ENCODE measurements at places on chromosomes 12 and 14.

DNA sequence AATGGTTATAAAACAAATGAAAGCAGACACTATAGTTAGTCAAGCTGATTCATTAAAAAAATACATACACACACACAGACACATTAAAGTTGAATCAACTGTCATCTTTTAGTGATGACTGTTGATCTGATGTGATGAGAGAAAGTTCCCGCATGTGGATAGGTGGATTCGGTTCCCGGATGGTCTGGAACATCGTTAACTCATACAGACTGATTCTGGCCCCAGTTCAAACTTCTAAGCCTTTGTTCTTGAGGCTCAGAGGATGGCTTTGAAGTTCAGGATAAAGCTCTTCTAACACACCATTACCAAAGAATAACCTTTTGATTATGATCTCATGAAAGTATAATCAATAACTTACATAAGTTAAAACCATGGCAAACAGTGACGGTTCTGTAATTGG is 27.5 kb downstream of the WIF1 start:
- DNase-seq: no peak

- no peak for DNase-seq
Measured at GRCh38 chr12:62676521-62677307, 210.1 kb downstream of the MON2 start.

DNA sequence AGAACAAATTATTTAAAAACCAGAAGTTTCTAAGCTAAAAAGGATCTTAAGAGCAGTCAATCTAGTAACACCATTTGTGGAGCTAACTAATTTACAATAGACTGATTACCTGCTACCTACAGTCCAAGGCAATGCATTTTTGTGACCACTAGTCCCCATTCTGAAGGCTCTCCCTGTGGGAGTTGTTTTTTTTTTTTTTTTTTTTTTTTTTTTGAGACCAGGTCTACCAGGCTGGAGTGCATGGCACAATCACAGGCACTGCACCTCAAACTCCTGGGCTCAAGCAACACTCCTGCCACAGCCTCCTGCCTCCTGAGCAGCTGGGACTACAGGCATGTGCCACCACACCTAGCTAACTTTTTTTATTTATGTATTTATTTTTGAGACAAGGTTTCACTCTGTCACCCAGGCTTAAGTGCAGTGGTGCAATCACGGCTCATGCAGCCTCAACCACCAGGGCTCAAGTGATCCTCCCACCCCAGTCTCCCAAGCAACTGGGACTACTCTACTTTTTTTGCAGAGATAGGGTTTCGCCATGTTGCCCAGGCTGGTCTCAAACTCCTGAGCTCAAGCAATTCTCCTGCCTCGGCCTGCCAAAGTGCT is 3.9 kb downstream of the GNPTAB start:
- DNase-seq: no peak

- no peak for DNase-seq
Measured at GRCh38 chr14:24069411-24069735, 2.0 kb upstream of the CPNE6 start.

GRCh38 chr14:70808416-70809224 is 693 bp downstream of the MAP3K9 start:
- no peak for DNase-seq

DNA sequence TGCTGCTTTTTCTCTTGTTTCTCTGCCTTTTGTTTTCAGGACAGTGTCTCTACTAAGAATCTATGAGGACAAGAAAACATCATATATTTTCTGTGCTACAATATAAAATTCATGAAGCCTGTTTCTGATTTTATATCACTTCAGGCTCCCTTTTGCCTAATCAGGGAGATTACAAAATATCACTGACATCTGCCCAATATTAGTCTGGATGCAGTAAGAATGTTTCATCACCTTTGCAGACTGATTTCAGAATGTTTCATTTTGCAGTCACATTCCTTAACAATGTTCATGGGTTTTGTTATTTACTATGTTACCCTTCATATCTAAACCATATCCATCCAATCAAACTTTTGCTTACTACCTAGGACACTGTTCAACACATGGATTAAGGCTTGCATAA is 491 bp upstream of the CLEC6A start:
- DNase-seq: no peak

- no peak for DNase-seq
Measured at GRCh38 chr12:67968321-67968720, 20.9 kb upstream of the IFNG-AS1 start.

DNA sequence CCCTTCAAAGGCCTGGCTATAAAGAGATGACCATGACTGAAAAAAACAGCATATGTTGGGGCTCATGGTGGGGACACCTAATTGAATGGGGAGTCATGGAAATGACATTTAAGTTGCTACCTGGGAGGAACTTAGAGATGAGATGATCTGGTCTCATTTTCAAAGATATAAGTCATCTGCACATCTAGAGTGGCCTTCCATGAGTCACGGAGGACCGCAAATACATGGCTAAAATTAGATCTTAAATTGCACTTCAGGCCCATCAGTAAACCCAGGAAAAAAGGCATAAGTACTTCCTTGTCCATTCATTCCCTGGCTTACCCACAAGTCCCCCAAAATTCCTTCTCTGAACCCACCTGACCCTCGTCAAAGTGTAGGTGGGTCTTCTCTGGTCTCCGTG is 53.4 kb downstream of the SPTB start:
- DNase-seq: no peak

GRCh38 chr12:118061873-118062843 is 1.2 kb upstream of the WSB2 start:
- no peak for DNase-seq

- DNase-seq: no peak
Measured at GRCh38 chr14:90375934-90376333, 20.9 kb upstream of the CALM1 start.

DNA sequence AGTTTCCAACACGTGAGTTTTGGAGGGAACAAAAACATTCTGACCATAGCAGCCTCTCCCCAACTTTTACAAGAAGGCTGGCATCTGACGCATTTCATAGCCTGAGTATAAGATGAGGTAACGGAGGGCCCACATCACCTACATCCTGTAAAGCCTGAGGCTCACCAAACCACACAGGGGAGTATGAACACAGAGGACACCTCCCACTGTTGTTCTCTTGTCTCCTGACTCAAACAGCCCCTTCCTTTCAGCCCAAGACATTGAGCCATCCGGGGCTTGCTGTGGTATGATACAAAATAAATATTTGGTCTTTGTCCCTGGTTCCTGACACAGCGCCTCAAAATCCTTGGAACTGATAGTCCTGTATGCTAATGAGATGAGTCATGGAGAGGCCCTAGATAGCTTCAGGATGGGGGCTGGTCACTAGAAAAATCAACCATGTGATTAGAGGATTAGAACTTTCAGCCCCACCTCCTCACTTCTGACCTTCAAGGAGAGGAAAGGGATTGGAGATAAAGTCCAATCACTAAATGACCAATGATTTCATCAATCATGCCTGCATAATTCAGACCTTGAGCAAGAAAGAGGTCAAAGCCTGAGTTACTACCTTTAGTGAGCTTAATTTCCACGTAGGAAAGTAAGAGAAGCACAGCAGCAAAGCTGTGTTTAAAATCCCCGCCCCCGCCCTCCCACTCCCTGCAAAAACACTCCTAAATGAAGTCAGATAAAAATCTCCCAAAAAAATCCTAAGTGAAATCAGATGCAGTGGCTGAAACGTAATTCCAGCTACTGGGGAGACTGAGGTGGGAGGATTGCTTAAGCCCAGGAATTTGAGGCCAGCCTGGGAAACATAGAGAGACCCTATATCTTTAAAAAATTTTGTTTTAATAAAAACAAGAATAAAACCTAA is 236.4 kb downstream of the PCNX1 start:
- no peak for DNase-seq

GRCh38 chr14:55381561-55381960 is 30.1 kb downstream of the ATG14 start:
- DNase-seq: no peak

DNA sequence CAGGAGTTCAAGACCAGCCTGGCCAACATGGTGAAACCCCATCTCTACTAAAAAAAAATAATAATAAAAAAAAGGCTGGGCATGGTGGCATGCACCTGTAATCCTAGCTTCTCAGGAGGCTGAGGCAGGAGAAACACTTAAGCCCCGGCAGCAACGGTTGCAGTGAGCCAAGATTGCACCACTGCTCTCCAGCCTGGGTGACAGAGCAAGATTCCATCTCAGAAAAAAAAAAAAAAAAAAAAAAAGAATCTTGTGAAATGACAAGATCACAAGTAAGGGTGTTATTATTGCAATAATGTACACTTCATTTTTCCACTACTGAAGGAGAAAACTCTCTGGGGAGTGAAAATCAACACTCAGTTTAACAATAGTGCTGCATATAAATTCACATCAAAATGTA is 8.8 kb upstream of the PTGR2 start:
- no peak for DNase-seq

- no peak for DNase-seq
Measured at GRCh38 chr14:73502017-73502619, 11.4 kb downstream of the RIOX1 start.

DNA sequence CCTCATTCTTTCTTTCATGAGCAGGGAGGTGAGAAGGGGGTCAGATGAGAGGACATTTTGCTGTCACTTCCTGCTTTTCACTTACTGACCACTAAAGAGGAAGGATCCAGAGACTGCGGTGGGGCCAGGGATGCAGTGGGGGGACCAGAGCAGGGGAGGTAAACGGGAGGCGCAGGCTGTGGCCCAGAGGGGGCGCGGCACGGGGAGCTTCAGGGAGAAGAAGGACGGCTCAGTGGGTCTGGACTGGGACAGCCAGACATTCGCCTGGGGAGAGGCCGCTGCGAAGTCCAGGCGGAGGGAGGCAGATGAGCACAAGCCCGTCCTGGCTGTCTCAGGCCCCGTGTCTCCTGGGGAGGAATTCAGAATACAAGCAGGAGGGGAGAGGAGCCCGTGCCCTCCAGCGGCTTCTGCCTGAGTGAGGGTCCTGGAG is 41.2 kb downstream of the SLC6A12 start:
- DNase-seq: no peak

- no peak for DNase-seq
Measured at GRCh38 chr12:13976028-13976584, 5.3 kb downstream of the GRIN2B start.

- DNase-seq: no peak
Measured at GRCh38 chr12:25264114-25264513, 13.4 kb upstream of the KRAS start.

GRCh38 chr14:56118611-56119181 is 485 bp downstream of the PELI2 start:
- no peak for DNase-seq

- no peak for DNase-seq
Measured at GRCh38 chr14:35231207-35231760, 60.9 kb upstream of the PSMA6 start.

DNA sequence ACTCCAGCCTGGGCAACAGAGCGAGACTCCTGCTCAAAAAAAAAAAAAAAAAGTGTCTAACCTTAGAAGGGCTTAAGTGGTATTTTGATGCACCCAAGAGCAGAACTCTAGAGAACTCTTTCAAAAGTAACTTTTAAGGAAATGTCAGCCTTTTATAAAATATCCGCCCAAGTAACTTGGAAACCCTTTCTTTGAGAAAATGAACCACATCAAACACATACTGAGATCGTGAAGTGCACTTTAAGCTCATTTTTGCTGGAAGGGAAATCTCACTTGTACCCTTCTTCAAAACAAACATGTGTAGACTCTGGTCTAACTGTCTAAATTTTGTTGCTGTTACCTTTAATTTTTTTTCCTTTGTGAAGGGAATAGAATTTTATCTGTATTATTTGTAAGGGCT is 5.5 kb downstream of the C12orf56 start:
- DNase-seq: no peak

DNA sequence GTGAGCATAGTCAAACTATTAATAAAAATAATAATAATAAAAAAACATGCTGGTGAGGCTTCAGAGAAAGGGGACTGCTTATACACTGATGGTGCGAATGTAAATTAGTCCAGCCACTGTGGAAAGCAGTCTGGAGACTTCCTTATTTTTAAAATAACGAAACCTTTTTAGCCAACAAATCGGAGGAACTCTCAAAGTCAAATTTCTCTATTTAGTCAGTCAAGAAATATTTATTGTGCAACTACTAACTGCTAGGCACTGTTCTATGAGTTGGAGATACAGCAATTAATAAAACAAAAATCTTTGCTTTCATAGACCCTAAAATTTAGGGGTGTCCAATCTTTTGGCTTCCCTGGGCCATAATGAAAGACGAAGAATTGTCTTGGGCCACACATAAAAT is 10.8 kb downstream of the TAOK3 start:
- no peak for DNase-seq

- DNase-seq: no peak
Measured at GRCh38 chr12:29572938-29573337, 75.5 kb upstream of the OVCH1 start.

DNA sequence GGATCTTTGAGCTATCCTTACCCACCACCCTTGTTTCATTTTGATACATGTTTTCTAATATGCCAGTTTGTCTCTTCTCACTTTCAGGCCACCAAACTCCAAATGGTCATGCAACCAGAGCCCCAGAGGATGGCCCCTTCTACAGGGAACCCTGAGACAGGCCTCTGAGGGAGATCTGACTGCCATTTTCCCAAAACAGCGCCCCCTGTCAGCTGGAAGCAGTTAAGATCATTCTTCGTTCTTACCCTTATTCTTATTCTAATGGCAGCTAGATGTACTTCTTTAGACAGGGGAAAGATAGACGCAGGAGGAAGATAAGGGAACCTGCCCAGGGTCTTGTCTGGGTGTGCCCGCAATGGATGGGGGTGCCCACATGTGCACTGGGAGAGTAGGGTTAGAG is 38.4 kb downstream of the C12orf56 start:
- DNase-seq: no peak

DNA sequence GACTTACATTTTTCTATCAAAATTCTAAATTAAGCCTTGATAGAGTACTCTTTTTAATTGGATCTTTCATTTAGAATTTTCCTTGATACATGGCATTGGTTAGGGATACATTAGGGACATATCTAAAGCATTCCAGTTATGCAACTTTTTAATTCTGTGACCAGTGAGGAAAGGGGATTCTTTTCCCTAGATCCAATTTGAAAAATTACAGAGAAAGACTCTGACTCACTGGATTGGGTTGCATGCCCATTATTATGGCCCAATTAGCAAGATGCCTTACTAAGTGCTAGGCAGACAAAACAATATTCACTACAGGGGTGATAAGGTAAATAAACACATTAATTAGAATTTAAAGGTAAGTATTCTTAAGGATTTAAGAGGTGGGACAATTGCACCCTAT is 5.2 kb upstream of the RAD52 start:
- DNase-seq: no peak

GRCh38 chr12:89166121-89166520 is 186.2 kb downstream of the DUSP6 start:
- no peak for DNase-seq

GRCh38 chr12:1080520-1081223 is 89.6 kb downstream of the ERC1 start:
- no peak for DNase-seq

- no peak for DNase-seq
Measured at GRCh38 chr12:93200291-93200917, 177.3 kb upstream of the NUDT4 start.

GRCh38 chr12:120224304-120225199 is 23.6 kb upstream of the RPLP0 start:
- DNase-seq: no peak

- DNase-seq: no peak
Measured at GRCh38 chr14:68789821-68790643, 2.8 kb downstream of the ZFP36L1 start.
